ENCODE measurements at places on chromosomes 16 and 17.

- no peak for DNase-seq
Measured at GRCh38 chr17:39036009-39036408, 68.8 kb upstream of the FBXO47 start.

DNA sequence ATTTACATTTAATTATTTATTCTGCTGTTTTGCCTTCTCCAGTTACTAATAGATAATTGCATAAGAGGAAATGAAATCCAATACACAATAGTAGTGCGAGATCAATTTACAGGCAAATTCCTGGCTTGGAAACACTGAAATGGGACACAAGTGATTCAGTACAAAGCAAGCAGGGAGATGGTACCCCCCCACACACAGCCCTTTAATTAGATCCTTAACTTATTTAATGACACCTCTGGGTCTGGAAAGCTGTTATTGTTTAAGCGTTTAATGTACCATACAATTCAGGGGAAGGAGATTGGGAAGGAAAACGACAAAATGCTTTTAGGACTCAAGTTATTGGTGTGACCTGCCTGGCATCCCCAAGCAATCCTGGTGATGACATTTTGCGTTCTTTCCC, 318.2 kb downstream of the NPIPA8 start:
- DNase-seq = no peak

DNA sequence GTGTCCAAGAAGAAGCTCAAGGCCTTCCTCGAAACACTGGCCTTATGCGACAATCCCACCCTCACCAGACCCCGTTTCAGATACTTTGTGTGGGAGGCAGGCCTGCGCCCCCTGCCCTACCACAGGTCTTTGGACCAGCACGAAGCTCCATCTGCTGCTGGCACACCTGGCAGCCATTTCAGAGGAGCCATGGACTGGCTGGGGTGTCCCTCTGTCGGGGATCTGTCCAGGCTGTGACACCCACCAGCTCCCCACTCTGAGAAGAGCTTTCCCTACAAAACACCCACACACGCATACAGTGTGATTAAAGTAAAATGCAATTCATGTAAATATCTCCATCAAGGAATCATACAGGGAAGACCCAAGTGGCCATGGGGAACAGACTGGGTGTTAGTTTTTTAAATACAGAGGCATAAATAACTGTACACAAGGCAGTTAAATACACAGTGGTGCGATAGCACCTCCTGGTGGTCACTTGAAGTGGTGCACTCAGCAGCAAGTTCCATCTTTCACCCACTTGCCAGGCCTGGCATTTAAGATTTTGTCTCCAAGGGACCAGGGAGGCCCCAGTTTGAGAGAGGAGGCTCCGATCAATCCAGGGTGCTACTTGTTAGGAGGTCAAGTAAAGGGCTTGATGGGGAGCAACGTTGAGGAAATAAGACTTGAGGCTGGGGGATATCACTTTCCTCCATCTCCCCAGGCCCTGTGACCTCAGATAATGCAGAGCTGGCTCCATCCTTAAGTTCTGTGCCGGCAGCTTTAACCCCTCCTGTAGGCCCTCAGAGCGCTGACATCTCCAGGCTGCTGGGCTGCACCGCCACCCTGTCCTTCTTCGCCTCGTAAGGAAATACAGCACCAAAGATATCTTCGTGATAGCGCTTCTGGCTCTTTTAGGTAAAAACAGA, 43.6 kb downstream of the NOS2 start:
- peak; percentile 6 for DNase-seq

DNA sequence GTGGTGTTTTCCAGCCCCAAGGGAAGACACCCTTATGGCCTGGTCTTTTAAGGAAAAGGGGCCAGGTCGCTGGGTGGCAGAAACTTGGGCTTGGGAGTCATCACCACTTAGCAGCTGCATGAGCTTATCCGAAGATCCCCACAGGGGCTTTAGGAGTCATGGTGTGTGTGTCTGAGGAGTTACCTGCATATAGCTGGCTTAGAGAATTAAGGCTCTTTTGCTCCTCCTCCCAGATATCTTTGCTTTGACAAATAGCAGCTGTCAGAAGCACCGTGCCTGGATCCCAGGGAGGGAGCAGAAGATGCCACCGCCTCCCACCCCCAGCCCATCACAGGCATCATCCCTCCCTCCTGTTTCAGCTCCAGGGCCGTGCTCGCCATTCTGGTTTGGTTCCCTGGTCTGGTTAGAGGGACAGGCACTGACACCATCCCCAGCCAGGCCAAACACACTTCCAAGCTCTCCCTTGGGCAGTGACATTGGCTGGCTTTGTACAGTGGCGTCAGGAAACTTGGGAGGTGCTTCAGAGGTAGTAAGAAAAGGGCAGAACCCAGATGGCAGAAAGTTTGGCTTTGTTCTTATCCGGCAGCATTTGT, 17.4 kb downstream of the LDHD start:
- no peak for DNase-seq

DNA sequence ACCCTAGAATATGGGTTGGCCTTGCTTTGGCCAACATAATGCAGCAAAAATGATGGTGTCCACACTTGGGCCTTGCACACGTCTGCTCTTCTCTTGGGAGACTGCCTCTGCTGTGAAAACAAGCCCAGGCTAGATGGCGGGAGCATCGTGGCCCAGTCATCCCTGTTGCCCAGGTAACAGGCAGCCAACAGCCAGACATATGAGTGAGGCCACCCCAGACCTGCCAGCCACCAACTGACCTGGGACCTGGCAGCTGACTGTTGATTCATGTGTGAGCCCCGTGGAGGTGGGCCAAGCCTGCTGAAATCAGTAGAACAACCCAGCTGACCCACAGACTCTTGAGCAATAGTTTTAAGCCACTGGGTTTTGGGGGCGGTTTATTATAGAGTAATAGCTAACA, 39.4 kb upstream of the CDH3 start:
- no peak for DNase-seq

GRCh38 chr16:66224626-66225025, 141.9 kb upstream of the CDH5 start:
- DNase-seq = no peak

DNA sequence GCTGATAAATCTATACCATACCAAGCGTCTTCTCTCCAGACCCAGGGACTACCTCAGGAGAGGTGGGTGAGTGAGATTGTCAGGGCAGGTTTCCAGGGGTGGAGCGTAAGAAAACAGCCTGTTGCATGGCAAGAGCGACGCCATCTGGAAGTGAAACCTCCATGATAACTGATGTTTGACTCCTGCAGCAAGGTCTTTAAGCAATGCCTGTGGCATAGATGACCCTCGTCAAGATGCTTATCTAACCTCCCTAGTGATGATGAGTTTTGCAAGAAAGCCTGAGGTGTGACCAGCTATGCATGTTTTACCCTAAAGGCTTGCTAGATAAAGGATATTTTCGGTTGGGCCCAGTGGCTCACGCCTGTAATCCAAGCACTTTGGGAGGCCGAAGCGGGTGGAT, 71.6 kb downstream of the GSG1L start:
- no peak for DNase-seq

GRCh38 chr16:52073024-52073423, 473.9 kb downstream of the TOX3 start:
- DNase-seq = no peak

DNA sequence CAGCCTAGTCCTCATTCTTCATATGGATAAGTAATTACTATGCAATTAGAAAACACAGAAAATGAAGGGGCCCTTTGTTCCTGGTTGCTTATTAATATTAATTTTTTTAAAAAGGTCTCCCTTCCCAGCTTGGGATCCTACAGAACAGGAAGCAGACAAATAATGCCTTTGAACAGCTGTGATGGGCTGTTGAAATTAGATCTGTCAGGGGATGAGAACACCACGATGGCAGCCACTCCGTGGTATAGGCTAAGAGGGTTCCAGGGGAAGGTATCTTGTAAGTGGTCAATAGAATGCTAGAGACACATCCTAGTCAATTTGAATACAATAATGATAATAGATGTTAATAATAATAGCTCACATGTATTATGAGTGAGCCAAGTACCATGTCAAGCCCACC, 83.1 kb downstream of the CCDC182 start:
- no peak for DNase-seq

- no peak for DNase-seq
Measured at GRCh38 chr16:15708997-15709396, 59.0 kb downstream of the NDE1 start.

GRCh38 chr16:81779536-81780320, 637 bp downstream of the PLCG2 start:
- DNase-seq = no peak

GRCh38 chr16:20850981-20851380, 44.7 kb downstream of the REXO5 start:
- no peak for DNase-seq

DNA sequence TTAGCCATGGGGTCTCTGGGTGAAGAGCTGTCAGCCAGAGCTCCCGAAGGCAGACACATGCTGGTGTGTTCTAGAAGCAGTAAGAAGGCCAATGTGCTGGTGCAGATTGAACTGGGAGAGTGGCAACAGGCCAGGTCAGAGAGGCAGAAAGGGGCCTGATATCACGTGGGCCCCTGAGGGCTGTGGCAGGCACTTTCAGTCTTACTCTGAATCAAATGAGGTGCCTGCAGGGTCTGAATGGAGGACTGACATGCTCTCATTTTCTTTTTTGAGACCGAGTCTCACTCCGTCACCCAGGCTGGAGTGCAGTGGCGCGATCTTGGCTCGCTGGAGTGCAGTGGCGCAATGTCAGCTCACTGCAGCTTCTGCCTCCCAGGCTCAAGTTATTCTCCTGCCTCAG, 293.8 kb downstream of the ABCC12 start:
- no peak for DNase-seq

GRCh38 chr17:76635659-76636360, 7.7 kb downstream of the ST6GALNAC1 start:
- DNase-seq = no peak

- no peak for DNase-seq
Measured at GRCh38 chr17:81303385-81303784, 8.3 kb upstream of the SLC38A10 start.

- DNase-seq = no peak
Measured at GRCh38 chr16:30352488-30353401, 2.4 kb downstream of the CD2BP2 start.

All from effector memory CD4-positive, alpha-beta T cell (primary cell).